H4 (cell line): ENCODE measurements at places on chromosomes 13 and 19. TPM values are rescaled to one million over a fixed set of nuclear protein-coding genes. Genes with fewer than 3 reads are reported as not detected.
A peak's percentile ranks its signal among the peaks of the same experiment; 100 is the strongest.

DNA sequence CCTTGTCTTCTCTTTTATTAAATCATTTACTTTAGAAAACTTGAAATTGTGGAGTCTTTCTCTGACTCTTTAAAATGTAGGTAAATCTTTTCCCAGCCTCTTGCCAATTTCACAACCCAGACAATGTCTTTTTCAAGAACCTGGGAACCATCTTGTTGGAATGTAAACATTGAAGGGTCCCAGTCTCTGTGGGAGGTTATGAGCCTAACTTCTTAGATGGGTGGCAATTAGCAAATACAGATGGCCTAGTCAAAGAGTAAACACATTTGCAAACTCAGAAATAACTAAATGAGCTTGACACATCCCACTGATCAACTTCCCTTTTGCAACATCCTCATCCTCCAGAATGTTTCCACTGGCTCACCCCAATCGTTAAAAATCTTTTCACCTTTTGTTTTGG is 721.0 kb downstream of the PCDH9 start:
- no peak for DNase-seq

GRCh38 chr13:40776681-40777165 is 5.7 kb upstream of the MRPS31 start:
- peak; percentile 29 for DNase-seq

GRCh38 chr13:99433543-99434075 is 67.7 kb upstream of the TM9SF2 start:
- DNase-seq: no peak

DNA sequence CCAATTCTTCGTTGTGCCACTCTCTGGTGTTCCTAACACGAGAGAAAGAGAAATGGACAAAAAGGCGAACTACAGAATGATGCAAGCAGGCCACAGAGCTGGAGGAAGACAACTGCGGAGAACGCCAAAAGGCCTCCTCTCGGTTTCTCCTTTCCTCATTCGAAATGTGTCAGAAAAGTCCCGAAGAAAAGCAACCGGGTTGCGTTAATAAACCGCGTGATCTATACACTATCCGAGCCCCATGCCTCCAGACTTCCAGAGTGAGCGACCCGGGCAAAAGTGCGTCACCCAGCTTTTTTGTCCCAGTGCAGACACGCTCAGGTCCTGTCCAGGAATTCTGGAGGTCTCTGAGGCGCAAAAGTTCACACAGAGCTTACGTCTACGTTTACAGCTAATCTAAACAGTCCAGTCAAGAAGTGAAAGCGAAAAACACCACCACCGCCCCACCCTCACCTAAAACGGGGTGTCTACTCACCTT is 413 bp downstream of the N4BP2L2 start:
- DNase-seq: peak; percentile 36

DNA sequence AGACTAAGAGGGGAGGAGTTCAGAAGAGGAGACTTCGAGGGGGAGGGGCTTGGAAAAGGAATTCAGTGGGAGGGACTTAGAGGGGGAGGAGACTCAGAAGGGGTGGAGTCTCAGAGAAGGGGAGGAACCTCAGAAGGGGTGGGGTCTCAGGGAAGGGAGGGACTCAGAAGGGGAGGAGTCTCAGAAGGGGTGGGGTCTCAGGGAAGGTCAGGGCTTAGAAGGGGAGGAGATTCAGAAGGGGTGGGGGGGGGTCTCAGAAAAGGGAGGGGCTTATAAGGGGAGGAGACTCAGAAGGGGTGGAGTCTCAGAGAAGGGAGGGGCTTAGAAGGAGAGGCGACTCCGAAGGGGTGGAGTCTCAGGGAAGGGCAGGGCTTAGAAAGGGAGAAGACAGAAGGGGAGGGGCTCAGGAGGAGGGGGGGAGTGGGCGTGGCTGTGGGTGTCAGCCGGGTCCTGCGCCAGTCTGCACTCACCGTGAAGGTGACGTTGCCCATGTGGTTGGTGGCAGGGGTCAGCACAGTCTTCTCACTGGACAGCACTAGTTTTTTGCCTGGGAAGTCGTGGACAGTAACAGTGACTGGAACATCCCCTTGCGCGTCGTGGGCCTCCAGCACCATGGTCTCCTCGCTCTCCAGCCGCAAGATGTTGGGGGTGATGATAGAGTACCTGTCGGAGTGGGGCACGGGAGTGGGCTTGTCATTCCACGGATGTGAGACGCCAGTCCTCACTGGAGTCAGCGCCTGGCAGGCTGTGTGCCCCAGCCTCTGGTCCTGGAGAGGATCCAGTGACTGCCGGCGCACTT is 1.5 kb downstream of the C3 start:
- no peak for DNase-seq

DNA sequence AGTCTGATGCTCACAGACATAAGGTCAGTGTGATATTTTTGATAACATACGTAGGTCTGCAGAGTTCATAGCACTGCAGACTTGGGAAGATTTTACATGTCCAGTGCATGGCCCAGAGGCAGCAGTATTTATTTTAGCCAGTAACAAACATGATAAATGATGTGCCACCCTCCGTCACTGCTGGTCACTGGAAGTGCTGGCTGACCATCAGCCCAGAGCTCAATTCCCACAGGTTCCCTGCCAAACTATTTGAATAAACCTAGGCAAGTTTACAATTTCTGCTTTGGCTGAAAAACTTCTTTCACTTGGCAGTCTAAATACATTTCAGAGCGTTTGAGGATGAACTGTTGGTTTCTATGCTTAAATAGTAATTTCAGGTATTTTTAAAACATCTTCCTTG is 135.5 kb upstream of the EDNRB start:
- no peak for DNase-seq

DNA sequence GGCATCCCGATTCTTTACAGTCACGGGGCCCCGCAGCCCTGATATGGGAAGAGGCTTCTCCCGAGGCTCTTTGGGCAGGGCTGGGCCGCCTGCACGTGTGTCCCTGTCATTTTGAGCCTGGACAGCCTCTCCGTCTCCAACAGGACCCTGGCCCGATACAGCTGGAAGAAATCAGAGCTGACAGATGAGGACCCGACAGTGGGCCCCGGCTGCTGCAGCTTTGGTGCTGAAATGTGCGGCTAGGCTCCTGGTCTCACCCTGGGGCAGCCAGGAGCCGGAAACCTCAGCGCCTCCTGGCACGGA is 3.2 kb downstream of the PIAS4 start:
- DNase-seq: no peak

- no peak for DNase-seq
Observed at GRCh38 chr19:57308514-57308913, 11.8 kb upstream of the ZNF543 start.

- DNase-seq: no peak
Observed at GRCh38 chr19:3068071-3068470, 5.8 kb upstream of the TLE5 start.

DNA sequence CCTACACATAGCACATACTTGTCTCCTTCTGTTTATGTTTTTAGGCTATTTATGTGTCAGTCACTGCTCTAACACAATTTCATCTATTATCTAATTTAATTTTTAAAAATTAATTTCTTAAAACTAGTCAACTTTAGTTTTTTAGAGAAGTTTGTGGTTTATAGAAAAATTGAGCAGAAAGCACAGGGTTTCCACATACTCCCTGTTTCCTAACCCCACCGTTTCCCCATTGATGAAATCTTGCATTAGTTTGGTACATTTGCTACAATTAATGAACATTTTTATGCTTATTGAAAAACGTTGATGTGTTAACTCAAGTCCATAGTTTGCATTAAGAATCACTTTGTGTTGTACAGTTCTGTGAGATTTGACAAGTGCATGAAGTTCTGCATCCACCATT is 53.5 kb downstream of the TNFSF13B start:
- DNase-seq: no peak

DNA sequence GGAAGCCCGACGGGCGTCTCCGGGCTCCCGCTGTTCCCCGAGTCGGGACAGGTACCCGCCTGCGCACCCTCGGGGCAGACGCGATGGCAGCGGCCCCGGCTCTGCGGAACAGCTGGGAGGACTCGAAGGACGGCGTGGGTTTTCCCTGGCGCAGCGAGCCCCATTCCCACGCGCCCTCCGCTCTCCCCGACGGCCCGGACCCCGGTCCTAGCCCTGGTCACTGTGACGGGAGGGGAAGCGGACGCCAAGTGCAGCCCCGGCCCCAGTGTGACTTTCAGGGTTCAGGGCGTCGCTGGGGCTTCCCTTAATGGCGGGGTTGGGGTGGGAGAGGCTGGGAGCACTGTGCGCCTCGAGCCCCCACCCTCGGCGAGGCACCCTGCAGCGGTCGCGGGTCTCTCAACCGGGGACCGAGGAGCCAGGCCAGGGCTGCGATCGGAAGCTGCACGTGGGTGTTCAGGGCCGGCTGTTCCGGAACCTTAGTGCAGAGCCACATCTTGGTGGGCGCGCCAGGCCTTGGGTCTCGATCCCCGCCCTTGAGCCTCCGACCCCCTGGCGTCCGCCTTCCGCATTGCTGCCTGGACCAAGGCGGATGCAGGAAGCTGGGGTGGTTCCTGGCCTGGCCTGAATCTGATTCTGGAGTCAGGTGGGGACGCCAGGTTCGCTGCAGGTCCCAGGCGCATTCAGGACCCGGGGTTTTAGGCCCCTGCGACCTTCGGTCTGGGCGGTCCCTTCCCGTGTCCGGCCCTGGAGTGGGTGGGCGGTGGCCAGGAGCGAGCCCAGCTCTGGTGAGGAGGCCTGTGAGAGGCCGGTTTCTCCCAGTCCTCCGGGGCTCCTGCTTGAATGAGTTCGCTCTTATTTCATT is 3.5 kb downstream of the LGALS7B start:
- DNase-seq: no peak

GRCh38 chr13:91212231-91212630 is 135.3 kb upstream of the MIR17HG start:
- no peak for DNase-seq

- DNase-seq: no peak
Observed at GRCh38 chr13:28268800-28269223, 130.5 kb downstream of the PAN3 start.

Gene RNF17
- not detected in 2 replicates for total RNA-seq

Gene NLRP4
- total RNA-seq: 4.7 and 7.9 TPM in 2 replicates

Gene DENND1C
- total RNA-seq: 0.19 TPM in 1 of 2 replicates, not detected in the other

Gene OR7A17
- total RNA-seq: not detected in 2 replicates

Gene MOB3A
- 3.8 and 9.0 TPM in 2 replicates for total RNA-seq

Gene GSK3A
- 29.8 and 30.6 TPM in 2 replicates for total RNA-seq
